ENCODE measurements at places on chromosomes 12 and 14. TPM values are rescaled to one million over a fixed set of nuclear protein-coding genes. Genes with fewer than 3 reads are reported as not detected.

Gene TGM1
- total RNA-seq, result 2.9 TPM

Gene LDHB
- total RNA-seq, result 214 TPM

Gene RDH5
- 34.2 TPM for total RNA-seq

Gene INSM2
- total RNA-seq, result not detected

Gene DLK1
- not detected for total RNA-seq

DNA sequence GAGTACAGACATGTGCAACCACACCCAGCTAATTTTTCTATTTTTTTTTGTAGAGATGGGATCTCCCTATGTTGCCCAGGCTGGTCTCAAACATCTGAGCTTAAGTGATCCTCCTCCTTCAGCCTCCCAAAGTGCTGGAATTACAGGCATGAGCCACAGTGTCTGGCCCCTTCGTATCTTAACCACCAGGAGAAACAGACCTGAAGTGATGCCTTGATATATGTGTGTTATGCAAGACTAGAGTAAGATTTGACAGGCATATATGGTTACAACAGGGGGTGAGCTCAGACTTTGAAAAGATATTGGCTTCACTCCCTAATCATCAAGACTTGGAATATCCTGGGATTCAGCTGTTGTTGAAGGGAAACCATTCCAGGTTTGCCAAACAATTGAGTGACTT is 10.7 kb upstream of the GALNT6 start:
- DNase-seq, result no peak

DNA sequence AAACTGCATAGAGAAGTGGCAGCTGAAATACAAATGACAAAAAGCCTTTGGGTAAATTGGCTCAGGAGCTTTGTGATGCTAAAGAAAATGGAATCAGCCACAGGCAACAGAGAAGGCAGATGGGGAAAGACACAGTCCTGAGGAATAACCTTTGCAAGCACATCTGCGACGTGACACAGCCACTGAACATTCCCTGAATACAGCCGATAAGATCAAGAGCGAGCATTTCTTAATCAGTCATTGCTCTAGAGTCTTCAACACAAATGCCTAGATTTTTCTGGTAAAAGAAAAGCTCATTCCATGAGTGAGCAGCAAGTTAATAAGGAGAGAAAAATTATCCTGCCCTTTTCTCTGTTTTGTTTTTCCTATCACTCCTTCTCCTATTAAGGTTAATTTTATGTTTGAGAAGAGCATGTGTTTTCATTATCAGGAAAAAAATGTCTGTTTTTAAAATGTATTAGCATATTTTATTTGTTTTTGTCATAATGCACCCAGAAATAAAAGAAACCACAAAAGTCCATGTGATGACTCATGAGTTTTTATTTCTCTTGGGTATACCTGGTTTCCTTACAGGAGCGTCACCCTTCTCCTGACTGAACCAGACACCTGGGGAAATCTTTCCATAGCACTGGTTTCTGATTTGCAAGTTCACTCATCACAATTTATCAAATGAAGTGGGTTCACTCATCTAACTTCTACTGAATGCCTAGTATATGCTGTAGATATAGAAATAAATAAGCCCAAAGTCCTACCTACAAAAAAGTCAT is 45.4 kb upstream of the PCED1B start:
- no peak for DNase-seq

- DNase-seq, result no peak
Observed at GRCh38 chr12:47576289-47576945, 129.4 kb downstream of the RPAP3 start.

GRCh38 chr12:50599366-50600095 is 94.7 kb downstream of the DIP2B start:
- no peak for DNase-seq

DNA sequence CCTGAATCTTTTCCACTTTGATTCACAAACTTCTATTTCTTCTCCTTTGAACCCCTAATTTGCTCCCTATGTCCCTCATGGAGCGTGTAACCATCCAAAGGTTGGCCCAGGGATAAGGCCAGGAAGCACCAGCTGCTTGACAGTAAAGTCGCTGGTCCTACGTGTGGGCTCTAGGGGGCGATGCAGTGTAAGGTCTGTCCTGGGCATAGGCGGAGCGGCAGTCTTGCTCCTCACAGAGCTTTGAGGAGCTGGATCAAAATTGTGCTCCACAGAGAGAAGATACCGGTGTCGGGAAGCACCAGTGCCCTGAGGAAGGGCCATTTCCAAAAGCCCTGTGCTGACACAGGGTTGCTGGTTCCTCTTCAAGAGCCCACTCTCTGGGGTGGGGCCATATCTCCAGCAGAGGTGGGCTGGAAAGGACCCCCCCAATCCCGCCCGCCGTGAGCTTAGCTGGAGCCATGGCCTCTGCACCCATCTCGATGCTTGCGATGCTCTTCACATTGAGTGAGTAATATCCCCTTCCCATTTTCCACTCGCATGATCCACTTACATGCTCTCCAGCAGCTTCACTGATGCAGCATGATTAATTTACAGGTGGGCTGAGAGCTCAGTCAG is 49.9 kb upstream of the OR4E1 start:
- DNase-seq, result no peak

DNA sequence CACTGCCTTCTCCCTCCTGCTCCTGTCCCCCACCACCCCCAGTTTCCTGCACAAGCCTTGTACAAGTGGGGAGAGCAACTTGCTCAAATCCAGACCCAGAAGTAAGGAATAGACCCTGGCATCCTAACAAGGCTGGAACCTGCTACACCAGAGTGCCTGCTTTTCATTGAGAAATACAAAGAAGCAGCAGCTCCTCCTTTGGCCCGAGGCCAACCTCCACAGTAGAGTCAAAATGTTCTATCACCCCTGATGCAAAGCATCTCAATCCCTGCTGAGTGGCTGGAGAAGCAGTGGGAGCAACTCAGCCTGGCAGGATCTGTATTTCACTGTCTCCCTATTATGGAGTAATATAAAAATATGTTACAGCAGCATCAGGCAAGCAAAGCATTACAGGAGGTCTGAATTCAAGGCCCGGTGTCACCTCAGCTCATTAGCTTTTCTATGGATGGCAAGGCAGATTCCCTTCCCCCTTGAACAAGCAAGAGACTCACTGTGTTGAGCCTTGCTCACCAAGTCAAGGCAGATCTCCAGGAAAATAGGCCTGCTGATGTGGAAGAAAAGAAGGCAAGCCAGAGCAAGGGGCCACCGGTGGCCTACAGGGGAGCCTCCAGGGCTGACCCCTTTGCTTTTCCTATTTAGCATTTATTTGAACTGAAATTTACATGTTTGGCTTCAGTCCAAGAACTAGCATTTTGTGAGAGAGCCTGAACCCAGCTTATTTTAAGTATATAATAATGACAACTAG is 186.3 kb upstream of the EGLN3 start:
- no peak for DNase-seq

Measured in left colon (tissue), 2 donors.